ENCODE measurements at places on chromosomes 4 and X. TPM values are rescaled to one million over a fixed set of nuclear protein-coding genes. Genes with fewer than 3 reads are reported as not detected.

Gene SMIM9
- not detected for total RNA-seq

Gene ABRAXAS1
- total RNA-seq, result 16.0 TPM

Gene HPF1
- total RNA-seq, result 29.0 TPM

Gene MAGED1
- 248 TPM for total RNA-seq

Gene HMX1
- total RNA-seq, result not detected

Gene FMR1NB
- total RNA-seq, result not detected

Gene CXCL8
- 32.5 TPM for total RNA-seq

Gene CLDN2
- 3.9 TPM for total RNA-seq

Gene TMEM255A
- 0.77 TPM for total RNA-seq

Gene VCX
- total RNA-seq, result not detected

Gene TBC1D14
- 46.1 TPM for total RNA-seq

- DNase-seq, result no peak
Observed at GRCh38 chrX:147737690-147738089, 174.0 kb upstream of the FMR1 start.

DNA sequence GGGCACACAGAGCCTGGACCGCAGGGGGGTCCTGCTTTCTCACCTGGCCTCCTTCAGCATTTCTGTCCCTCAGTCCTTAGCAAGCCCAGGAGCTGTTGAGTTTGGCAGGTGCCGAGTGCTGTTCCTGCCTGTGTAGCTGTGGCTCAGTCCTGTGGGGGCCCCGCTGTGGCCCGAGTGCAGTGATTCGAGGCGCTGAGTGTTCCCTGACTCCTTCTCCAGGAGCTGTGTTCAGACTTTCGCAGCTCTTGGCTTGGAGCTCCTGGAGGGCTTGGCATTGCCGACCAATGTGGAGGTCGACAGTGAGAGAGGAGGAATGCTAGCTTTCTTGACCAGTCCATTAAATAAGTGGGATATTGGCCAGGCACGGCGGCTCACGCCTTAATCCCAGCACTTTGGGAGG, 50.1 kb upstream of the MSANTD1 start:
- DNase-seq, result no peak

DNA sequence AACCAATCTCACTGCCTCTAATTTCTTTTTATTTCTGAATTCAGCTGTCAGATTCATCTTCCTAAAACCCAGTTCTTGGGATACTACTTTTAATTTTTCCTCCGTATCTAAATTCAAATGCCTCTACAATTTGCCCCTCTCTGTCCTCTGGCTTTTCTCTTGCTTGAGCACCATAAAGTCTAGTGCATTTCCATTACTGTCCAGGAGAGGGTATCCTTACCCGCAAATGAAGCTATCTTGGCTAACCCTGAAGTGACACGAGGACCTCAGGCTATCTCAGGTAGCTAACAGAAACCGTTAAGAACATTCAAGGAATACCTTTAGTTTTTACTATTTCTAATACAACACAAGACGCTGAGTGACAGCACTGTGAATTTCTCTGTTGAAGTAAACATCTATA, 49.4 kb upstream of the PRR32 start:
- peak; percentile 21 for DNase-seq

GRCh38 chr4:17013382-17014006, 115.0 kb upstream of the LDB2 start:
- no peak for DNase-seq

DNA sequence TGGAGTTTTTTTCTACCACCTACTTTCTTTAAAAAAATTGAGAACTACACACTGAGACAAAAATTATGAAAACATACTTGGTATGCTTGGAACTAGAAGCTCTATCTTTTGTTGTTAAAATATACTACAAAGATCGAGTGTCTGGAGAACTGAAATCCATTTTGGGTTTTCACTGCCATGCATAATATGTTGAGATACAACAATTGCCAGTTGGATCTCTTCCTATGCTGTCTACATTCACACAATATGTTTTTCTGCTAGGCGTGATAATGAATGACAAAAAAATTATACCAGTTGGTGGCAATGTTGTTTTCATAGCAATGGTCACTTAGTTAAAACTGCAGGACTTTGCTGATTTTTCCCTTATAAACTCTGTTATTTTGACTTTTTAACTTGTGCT, 605.4 kb upstream of the LCORL start:
- DNase-seq, result no peak

- no peak for DNase-seq
Observed at GRCh38 chr4:130393642-130394041, 1297.7 kb downstream of the C4orf33 start.

GRCh38 chr4:169272265-169272886, 1.6 kb upstream of the SH3RF1 start:
- DNase-seq, result no peak

- DNase-seq, result no peak
Observed at GRCh38 chrX:120999413-120999812, 13.9 kb upstream of the CT47A1 start.

GRCh38 chr4:86482306-86483172, 111.6 kb upstream of the PTPN13 start:
- no peak for DNase-seq

DNA sequence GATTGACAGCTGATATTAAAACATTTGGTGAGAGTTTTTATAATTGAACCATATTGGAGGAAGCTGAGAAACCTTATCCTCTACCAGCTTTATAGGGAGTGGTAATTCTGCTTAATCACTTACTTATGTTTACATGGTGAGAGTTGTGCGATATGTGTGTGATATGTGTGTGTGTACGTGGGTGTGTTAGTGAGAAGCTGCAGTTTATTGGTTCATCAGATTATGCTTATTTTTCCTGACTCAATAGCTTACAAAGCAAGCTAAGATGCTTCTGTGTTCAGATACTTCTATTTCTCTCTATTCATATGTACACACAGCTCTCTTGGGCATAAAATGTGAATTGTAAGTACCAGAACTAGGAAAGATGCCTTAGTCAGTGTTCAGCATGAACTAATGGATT, 343.7 kb downstream of the GRIA2 start:
- DNase-seq, result no peak

GRCh38 chrX:102765809-102766208, 45.3 kb downstream of the GPRASP3 start:
- peak; percentile 10 for DNase-seq

- peak; percentile 70 for DNase-seq
Observed at GRCh38 chr4:47668810-47669408, 169.0 kb downstream of the CORIN start.

DNA sequence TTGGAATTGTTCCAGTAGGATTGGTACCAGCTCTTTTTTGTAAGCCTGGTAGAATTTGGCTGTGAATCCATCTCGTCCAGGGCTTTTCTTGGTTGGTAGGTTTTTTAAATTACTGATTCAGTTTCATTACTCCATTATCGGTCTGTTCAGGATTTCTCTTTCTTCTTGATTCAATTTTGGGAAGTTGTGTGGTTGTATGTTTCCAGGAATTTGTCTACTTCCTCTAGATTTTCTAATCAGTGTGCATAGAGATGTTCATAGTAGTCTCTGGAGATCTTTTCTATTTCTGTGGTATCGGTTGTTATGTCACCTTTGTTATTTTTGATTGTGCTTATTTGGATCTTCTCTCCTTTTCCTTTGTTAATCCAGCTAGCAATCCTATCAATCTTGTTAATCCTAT, 248.7 kb downstream of the ARHGAP10 start:
- no peak for DNase-seq

- DNase-seq, result no peak
Observed at GRCh38 chr4:109041463-109042360, 260.7 kb downstream of the COL25A1 start.

DNA sequence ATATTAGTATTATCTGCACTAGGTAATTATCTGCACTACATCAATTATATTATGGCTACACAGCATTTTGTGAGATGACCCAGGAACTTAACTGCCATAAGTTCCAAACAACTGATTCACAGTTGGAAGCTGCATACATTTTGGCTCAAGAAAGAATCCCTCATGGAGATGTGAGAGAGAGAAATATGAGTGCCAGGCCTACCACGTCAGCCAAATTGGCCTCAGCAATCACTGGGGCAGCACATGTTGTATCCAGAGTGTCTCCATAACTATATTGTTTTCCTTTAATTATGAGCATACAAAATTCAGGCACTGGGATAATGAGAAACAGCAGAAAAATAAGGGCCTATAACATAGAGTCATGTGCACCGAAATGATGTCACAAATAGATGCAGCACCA, 174.2 kb upstream of the DMD start:
- no peak for DNase-seq

- DNase-seq, result no peak
Observed at GRCh38 chr4:10535912-10536311, 78.7 kb upstream of the ZNF518B start.

GRCh38 chrX:118632862-118633261, 94.5 kb upstream of the IL13RA1 start:
- DNase-seq, result no peak
